ENCODE measurements at places on chromosomes 1 and 21.

GRCh38 chr1:117641536-117641935 is 35.7 kb downstream of the TENT5C start:
- no peak for DNase-seq

DNA sequence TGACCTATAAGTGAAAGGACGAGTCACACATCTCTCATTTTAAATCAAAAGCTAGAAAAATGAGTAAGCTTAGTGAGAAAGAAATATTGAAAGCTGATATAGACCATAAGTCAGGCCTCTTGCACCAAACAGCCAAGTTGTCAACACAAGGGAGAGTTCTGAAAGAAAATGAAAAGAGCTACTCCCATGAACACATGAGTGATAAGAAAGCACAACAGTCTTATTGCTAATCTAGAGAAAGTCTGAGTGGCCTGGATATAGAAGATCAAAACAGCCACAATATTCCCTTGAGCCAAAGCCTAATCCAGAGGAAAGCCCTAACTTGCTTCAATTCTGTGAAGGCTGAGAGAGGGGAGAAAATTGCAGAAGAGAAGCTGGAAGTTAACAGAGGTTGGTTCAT is 175.0 kb downstream of the SMYD3 start:
- no peak for DNase-seq

DNA sequence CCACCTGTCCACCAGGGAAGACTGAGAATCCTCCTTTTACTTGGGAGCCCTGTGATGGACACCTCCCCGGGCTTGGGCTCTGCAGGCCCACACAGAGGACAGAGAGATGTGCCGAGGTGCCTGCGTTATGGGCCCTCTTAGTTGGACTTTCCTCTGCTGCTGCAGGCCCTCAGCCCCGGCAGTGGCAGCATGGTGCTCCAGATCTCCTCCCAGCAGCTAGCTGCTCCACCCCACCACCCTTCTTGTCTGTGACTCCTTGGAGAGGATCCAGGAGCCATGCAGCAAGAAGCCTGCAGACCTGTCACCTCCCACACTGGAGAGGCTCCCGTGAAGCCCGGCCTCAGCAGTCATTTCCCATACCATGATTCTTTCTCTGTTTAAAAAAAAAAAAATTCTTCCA is 27.4 kb downstream of the PHGDH start:
- no peak for DNase-seq

GRCh38 chr1:97158691-97159096 is 437.1 kb downstream of the PTBP2 start:
- DNase-seq = no peak

DNA sequence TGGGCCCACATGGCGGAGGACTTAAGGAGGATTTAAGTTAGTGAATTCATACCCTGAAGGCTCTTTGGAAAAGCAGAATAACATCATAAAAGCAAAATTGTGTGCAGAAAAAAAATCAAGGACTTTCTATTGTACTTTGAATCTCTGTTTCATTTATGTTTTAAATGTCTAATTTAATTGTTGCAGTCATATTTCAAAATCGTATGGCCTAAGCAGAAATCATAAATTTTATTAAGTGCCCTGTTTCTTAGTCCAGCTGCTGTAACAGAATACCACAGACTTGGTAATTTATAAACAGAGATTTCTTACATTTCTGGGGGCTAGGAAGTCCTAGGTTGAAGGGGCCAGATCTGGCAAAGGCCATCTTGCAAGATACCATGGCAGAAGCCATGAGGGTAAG is 555.6 kb downstream of the LTN1 start:
- no peak for DNase-seq

DNA sequence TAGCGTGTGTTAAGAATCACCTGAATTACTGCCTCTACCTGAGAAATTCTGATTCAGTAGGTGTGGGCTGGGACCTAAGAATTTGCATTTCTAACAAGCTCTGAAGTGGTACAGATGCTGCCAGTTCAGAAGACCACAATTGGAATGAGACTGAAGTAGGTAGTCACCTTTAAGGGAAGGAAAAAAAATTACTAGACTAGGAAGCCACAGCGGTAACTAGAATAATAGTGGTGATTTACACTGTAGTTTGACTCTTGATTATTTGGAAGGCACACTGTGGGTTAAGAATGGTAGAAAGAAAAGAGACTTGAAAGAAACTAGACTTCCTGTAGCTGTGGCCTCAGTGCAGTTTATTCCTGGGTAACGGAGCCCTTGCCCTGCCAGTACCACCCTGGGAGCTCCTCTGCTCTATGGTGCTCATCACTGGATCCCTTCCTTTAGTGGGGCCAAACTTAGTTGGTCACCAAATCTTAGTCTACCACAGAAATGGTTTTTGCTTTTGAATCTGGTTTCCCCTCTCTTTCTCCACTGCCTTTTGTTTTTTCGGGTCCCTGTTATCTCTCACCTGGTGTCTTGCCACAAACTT is 43.6 kb downstream of the ARID1A start:
- DNase-seq = no peak

DNA sequence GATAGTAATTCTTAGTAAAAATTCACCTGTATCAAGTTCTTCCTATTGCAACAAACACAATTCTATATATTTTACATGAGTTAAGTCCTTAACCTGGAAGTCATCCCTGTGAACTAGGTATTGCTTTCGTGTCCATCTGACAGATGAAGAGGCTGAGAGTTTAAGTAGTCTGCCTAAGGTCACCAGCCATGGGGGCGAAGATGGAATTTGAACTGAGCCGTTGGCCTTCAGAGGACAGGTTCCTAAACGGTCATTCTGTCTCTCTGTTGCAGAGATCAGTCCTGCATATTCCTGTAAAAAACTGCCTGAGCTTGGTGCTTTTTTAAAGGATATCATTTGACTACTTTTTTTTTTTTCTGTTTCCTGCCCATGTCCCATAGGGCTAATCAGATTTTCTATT is 10.2 kb upstream of the POFUT2 start:
- DNase-seq = no peak

- DNase-seq = no peak
Measured at GRCh38 chr1:109794319-109795132, 30.8 kb upstream of the EPS8L3 start.

- no peak for DNase-seq
Measured at GRCh38 chr1:39675220-39675619, 3.3 kb upstream of the NT5C1A start.

GRCh38 chr1:216710598-216711333 is 12.5 kb downstream of the ESRRG start:
- no peak for DNase-seq

GRCh38 chr1:228408869-228409805 is 2.5 kb upstream of the TRIM11 start:
- DNase-seq = no peak

- DNase-seq = no peak
Measured at GRCh38 chr1:172408958-172409357, 11.5 kb upstream of the C1orf105 start.

- DNase-seq = no peak
Measured at GRCh38 chr1:180369061-180369460, 133.3 kb downstream of the ACBD6 start.

DNA sequence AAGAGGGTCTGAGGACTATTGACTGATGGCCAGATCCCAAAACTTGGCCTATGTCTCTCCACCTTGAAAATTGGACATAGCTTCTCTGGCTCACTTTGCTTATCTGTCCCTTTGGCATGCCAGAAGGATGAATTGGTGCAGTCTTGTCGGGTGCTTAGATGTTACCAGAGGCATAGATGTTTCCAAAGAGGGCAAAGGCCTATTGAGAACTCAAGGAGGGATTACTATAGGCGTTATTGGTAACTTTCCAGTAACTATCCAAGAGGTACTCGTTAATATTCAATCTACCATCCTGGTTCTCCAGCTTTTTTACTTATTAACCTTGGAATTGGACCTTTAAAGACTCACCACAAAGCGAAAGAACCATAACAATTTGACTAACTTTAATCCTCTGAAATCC is 368.3 kb upstream of the ESRRG start:
- DNase-seq = no peak

- DNase-seq = no peak
Measured at GRCh38 chr1:205970486-205970885, 27.2 kb upstream of the SLC26A9 start.

DNA sequence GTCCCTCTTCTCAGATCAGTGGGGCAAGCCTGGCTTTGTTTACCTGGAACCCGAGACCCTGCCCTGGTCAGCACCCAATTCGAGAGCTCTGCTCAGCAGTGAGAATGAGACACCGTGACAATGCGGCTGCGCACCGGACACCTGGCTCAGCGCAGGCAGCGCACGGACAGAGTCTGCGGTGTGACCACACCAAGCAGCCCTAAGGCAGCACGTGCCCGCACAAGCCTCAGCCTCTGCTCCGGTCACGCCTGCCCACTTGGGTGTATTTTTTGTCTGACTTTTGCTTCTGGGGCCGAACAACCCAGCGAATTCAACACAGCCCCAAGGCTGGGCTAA is 4.7 kb downstream of the KRTAP10-8 start:
- no peak for DNase-seq

DNA sequence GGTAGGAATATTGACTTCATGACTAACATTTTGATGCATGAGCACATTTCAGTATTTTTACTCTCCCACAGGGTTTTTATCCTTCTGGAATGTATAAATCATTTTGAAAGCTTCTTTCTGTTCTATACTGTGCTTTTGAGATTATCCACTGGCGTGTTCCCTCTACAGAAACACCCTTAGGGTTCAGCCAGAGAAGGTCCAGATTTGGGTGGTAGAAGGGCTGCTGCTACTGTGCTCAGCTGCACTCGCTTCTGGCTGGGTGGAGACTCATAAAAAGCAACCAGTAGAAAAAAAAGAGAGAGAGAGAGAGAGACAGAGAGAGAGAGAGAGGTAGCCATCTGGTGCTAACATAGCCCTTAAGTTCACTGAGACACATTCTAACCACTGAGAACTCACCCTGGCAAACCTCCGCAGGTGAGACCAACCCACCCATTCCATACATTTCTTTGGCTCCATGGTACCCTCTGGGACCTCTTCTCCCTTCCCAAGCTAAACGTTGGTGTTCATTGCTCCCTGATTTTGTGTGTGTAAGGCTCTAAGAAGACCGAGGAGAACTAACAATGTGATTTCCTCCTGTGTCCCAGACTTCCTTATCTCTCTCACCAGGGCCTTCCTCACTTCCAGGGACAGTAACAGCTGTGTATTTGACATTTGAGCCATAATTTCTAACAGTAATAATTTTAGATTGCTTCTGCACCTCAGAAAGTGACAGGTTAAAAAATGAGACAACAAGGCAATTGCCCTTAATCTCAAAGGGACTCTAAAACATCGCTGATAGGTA is 7.2 kb downstream of the APCS start:
- DNase-seq = no peak

GRCh38 chr1:28297826-28298225 is 31.0 kb upstream of the MED18 start:
- no peak for DNase-seq

- DNase-seq = no peak
Measured at GRCh38 chr1:190212450-190212849, 265.2 kb downstream of the BRINP3 start.

DNA sequence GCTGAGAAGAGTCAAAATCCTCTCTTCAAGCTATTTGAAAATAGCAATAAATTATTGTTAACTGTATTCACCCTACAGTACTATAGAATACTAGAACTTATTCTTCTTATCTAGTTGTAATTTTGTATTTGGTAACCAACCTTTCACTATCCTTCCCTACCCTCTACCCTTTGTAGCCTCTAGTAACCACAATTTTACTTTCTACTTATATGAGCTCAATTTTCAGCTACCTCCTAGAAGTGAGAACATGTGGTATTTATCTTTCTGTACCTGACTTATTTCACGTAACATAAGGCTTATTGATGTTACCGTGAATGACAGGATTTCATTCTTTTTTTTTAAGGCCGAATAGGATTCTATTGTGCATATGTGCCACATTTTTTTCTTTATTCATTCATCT is 30.0 kb downstream of the ZC3H11B start:
- DNase-seq = no peak

DNA sequence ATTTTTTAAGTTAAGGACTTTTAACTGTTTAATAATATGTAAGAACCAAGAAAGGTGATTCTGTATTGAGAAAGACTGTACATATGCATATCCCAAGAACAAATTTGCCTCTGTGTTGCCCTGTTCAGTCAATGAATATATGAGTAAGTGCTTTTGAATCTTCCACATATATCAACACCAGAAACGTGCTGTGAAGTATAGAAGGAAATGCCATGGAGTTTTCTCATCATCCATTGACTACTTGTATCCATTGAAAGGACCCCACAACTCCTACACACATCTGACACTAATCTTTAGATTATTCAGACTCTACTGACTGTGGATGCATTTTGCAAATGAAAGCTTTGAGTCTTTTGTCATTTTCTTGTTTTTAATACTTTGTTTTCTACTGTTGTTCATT is 366.9 kb downstream of the S1PR1 start:
- no peak for DNase-seq

DNA sequence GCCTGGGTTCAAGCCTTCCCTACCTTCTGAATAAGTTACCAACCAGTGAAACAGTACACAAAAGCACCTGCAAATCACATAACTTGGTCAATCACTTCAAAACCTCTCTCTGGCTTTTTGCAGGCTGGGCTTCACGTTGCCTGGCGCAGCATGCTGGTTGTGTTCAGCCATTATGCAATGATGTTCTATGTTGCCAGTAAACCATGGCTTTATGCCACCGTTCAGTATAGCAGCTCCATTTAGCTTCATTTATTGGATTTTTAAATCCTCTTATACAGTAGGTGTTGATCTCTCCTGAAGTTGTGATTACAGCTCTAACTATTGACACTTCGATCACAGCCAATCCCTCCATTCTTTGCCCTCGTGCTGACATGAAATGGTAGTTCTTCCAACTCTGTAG is 233.6 kb upstream of the PTBP2 start:
- no peak for DNase-seq

GRCh38 chr1:185907246-185907645 is 173.1 kb downstream of the HMCN1 start:
- DNase-seq = no peak

DNA sequence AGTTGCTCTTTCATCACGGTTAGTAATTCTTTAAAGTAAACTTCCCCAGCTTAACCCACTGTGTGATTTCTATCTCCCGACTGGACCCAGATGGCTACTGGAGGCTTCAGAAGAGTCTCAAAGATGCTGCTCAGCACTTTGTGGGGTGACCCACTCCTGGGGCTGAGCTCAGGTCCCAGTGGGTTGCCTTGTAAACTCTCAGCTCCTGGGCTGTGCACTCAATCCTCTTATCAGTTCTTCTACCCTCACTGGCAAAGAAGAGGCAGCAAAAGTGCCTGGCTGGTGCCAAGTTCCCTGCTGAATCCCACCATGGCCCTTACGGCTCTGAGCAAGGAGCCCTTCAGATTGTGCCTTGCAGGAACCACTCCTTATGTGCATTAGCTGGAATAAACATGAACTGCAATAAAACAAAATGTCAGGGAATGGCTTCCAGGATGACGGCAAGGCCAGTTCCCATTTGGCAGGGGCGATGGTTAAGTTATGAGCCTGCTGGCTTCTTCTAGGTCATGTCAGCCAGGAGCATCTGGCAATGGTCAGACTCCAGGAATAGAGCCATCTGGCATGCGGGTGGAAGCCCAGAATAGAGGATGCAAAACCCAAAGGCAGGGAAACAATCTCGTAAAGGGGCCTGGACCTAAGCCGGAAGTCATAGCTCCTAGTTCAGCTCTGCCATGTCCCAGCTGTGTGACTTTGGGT is 6.8 kb downstream of the MYOC start:
- DNase-seq = no peak

GRCh38 chr1:202167708-202168415 is 7.5 kb upstream of the PTPN7 start:
- DNase-seq = no peak

Data from stimulated activated CD4-positive, alpha-beta T cell treated with anti-CD3 and anti-CD28 coated beads, TNF-alpha, amount 100 ng/mL, for 1 hour (primary cell).